Suprapubic skin (tissue), 4 donors: ENCODE measurements at places on chromosomes 3 and 15. TPM values are rescaled to one million over a fixed set of nuclear protein-coding genes. Genes with fewer than 3 reads are reported as not detected.

Gene NMNAT3
- 41.7 TPM for total RNA-seq

Gene SLC28A2
- total RNA-seq: not detected

Gene GAP43
- not detected for total RNA-seq

GRCh38 chr3:169158379-169158778 is 505.1 kb downstream of the MECOM start:
- no peak for DNase-seq

DNA sequence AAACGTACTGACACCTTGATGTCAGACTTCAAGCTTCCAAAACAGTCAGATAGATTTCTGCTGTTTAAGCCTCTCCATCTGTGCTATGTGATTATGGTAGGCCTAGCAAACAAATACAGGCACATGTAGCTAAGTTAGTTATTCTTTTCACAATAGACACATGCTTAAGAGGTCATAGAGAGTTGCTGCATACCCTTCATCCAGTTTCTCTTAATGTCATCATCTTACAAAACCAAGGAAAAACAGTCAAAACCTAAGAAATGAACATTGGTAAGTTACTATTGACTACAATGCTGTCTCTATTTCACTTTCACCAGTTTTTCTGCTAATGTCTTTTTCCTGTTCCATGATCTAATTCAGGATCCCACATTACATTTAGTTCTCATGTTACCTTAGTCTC is 946.8 kb downstream of the TUSC7 start:
- DNase-seq: no peak

GRCh38 chr3:157531771-157532170 is 28.6 kb upstream of the VEPH1 start:
- DNase-seq: no peak

DNA sequence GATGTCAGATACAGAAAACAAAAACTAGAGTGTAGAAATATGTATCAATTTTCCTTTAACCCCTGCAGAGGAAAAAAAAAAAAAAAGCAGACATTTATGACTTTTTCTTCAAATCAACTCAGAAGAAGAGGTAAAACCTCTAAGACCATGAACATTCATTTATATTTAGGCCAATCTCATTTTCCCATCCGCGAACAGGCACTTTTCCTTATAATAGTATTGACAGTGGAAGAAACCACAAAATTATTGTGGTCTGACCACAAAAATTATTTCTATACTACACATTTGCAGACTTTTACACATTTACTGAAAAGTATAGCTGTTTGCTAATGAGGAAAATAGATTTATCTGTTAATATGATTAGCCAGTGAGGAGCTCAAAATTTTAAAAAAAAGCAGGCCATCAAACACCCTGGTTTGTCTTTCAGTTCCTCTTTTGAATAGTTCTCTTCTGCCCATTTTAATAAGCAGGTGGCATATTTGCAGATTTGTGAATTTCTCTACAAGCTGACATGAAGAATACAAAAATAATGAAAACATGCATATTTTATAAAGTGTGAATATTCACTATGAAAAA is 5.7 kb downstream of the OSBPL11 start:
- DNase-seq: no peak

GRCh38 chr15:89452330-89452836 is 44.0 kb downstream of the RHCG start:
- no peak for DNase-seq

- DNase-seq: no peak
Measured at GRCh38 chr3:144187531-144188210, 216.0 kb downstream of the DIPK2A start.

DNA sequence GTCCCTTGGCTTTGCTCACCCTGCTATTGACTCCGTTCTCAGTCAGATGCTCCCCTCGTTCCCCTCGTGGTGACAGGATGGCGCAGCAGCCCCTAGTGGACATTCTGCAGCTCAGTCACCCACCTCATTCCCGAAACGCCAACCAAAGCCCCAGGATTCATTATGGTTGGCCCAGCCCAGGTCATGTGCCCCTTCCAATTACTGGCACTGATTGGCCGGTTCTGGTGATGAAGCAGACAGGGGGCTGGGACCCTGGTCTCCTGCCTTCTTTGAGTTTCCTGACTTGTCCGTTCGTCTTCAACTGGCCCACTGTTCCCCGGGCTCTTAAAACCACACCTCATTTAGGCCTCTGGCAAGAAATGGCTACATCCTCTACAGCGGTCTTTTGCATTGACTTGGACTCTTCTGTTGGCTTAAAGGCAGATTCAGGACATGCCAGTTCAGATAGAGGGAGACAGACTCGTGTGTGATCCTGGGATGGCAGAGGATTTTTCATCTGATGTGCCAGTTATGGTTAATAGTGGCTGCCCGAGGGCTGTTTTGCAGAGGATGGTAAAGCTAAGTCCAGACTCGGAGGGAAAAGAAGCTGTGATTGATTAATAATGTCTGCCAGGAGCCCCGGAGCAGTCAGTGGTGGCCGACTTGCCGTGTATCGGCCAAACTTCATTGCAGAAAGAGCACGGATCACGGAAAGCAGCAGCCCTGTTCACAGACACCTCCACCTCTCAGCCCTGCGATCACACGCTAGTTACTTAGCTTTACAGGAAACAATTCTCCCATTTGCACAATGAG is 37.8 kb downstream of the LSM3 start:
- DNase-seq: no peak

DNA sequence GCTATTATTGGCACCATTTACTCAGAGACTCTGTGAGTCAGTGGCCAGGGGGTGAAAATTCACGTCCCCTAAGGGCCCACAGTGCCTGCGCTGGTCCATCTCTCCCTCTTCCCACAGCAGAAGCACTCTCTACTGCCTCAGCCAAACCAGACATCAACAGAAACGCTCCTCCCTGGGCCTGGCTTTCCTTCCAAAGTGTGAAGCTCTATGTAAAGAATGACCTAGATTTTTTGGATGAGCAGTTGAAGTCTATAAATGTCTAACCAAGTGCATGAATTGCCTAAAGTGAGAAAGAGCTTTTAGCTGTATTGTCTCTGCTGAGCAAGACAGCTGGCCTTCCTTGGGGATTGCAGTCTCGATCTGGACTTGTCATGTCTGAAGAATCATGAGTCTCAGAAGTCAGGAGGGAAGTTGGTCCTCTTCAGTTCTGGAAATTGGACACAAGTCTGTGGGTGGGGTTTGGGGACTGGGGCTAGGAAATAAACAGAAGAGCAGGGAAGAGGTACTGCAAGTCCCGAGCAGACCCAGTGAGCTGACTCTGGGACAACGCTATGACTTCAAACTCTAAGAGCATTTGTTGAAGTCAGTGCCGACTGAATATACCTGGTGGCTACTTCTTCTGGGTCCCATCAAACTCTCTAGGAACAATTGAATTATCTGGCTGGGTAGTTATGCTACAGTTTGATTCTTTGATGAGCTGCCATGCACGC is 29.0 kb downstream of the RASGRP1 start:
- DNase-seq: no peak
